ENCODE measurements at places on chromosomes 12 and 14.

GRCh38 chr14:43687921-43688320 lies 819.2 kb downstream of the FSCB start:
- no peak for DNase-seq

DNA sequence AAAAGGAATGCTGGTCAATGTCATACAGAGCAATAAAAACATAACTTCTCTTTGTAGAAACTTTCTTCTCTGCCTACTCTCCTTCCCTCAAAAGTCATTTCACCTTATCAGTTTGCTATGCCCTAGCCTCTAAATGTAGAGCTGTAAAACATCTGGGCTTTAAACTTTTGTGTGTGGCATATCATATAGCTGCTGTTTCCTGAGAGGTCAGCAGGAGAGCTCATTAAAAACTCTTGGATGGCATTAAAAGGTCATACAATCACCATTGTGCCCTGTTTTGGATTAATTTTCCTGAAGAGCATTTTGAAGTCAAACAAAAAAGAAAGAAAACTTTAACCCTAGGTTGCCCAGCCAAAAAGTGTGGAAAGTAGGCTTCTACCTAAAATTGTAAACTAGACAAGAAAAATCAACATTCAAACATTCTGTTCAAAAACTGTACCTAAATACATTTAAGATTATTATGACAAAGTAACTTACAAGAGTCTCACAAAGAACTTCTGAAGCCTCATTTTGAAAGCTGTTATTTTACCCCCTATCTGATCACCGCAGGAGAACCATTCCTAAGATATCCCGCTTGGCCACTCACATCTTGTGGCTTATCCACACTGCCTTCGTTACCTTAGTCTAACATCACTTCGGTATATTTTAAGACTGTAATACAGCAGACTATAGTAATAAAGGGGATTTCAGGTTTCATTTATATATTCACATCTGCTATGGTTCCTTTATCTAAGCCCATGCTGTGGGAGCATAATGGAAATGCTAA lies 38.1 kb downstream of the TXNDC16 start:
- DNase-seq = no peak

GRCh38 chr12:120247183-120247582 lies 18.3 kb downstream of the PXN start:
- DNase-seq = no peak

- no peak for DNase-seq
These were observed 5.6 kb upstream of the FAM234B start for GRCh38 chr12:13038491-13039161.

GRCh38 chr14:35326375-35326774 lies 34.2 kb downstream of the PSMA6 start:
- no peak for DNase-seq

GRCh38 chr12:29346769-29347421 lies 34.1 kb downstream of the ERGIC2 start:
- no peak for DNase-seq

GRCh38 chr14:90969531-90970166 lies 90.8 kb downstream of the RPS6KA5 start:
- no peak for DNase-seq

DNA sequence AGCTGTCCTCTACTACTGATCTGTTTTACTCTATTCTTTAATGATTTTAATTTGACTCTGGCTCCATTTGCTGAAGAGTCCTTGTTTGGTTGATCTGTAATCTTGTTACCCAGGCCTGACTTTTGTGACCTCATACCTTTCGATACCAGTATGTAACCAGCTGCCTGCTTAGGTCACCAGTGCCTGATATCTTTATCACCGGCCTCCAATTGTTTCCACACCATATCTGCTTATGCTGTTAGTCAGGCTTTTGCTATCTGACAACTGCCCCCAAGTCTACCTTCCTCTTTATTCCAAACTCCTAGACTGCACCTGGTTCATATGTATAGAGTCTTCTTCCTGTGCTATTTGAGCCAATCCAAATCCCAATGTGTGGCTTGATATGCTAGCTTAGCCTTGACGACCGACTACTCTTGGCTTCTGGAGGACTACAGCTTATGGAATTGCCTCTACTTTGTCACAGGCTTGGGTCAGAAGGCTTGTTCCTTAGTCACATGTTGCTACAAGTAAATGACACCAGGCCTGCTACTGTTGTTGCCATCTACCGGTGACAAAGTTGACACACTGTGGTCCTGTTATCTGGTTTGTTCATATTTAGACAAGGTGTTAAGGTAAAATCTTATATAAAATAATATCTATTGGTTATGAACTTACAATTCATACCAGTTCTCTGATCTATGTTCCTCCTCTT lies 193.9 kb downstream of the TRHDE start:
- no peak for DNase-seq

GRCh38 chr12:5522432-5523335 lies 90.8 kb downstream of the NTF3 start:
- DNase-seq = no peak

GRCh38 chr12:71771069-71771468 lies 16.4 kb downstream of the RAB21 start:
- DNase-seq = no peak

GRCh38 chr12:86264451-86265328 lies 8.5 kb upstream of the MGAT4C start:
- no peak for DNase-seq

- DNase-seq = no peak
These were observed 33.4 kb downstream of the IFT81 start for GRCh38 chr12:110157539-110157938.

GRCh38 chr12:66541426-66541825 lies 137.4 kb downstream of the GRIP1 start:
- no peak for DNase-seq

GRCh38 chr12:1502831-1503230 lies 91.5 kb downstream of the FBXL14 start:
- no peak for DNase-seq

DNA sequence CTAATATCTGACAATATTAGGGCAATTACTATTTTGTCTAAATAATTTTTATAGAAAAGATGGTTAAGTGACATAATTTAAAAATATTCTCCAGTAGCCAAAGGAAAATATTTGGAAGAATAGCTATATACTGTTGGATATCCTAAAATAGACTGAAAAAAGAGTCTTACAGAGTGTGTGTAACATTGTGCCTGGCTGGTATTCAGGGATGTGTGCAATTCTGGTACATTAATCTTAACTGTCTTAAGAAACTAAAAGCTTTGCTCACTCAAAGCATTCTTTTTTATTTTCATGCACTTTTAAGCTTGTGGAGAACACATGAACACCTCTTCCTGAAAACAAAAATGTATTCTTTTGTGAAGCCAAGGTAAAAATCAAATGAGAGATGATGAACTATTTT lies 10.1 kb upstream of the NR2C1 start:
- no peak for DNase-seq

DNA sequence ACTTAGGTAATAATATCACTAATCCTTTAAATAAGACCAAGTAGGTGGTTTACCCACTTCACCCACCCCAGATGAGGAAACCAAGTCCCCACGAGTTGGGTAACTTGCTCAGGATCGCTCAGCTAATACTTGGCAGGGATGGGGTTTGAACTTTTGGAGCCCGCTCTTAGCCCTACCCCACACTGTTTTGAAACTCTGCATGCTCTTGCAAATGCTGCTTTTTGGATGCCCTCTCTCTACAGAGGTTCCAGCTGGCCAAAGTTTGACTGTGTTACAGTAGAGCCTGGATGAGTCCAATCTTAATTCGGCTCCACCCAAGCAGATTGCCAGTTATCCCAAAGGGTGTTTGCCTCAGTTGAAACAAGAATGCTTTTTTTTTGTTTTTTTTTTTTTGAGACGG lies 6.8 kb downstream of the PLEKHG3 start:
- DNase-seq = no peak

- no peak for DNase-seq
These were observed 177.6 kb downstream of the PDZRN4 start for GRCh38 chr12:41365653-41366171.

GRCh38 chr12:117097159-117097558 lies 2.1 kb downstream of the TESC start:
- no peak for DNase-seq

DNA sequence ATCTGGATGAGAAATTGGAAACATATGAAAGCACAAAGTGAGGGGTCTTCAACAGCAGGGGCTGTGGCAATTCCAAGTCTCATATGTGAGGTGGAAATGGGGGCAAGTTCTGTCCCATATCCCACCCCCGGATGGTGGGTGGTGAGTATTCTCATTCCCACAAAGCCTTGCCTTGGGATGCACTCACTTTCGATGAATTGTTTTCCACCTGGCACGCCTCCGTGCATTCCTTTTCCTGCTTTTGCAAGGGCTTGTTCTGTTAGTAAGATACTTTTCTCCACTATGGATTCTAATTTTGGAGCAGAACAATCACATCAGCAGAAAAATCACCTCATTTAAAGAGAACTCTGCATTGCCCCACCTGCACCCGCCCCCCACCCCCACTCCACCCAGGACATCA lies 3.1 kb downstream of the LACRT start:
- no peak for DNase-seq

- DNase-seq = no peak
These were observed 15.2 kb upstream of the PTPRB start for GRCh38 chr12:70652451-70652850.

DNA sequence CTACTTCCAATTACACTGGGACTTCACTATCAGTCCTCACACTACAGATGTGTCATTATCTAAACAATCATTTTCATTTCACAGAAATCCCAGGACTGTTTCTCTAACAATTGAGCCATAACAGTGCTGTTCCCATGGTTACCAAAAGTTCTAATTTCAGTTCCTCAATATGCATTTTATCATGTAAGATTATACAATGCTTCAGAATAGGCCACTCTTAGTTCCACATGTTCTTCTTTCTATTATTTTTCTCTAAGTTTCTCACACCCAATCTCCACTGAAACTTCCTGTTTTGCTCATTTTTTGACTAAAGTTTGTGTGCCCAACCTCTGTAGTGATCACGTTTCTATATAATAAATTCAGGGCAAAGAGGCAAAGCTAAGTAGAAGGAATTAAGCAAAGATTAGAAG lies 185.8 kb downstream of the DUSP6 start:
- no peak for DNase-seq

DNA sequence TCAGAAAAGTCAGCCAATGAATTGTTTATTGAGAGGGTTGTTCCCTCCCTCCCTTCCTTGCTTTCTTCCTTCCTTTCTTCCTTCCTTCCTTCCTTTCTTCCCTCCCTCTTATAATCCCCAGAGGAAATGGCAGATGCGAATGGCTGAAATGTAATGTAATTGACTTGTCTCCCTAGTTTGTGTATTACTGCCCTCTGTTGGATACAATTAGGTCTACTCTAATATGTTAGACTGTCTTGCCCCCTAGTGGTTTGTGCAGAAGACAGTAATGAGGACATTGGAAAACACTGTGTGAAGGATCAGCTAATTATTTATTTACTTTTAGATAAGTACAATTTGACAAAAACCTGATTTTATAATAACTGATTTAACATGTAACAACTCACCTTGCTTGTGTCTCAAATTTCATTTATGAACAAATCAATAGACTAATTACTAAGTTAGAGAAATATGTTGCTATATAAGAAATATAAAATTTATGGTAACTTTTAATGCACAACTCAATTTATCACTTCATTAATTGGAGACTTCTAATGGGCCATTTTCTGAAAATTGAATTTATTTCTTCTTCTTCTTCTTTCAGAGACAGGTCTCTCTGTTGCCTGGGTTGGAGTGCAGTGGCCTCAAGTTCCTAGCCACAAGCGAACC lies 229.8 kb upstream of the LRIG3 start:
- DNase-seq = no peak

- DNase-seq = no peak
These were observed 58.9 kb downstream of the USP15 start for GRCh38 chr12:62319058-62319457.

DNA sequence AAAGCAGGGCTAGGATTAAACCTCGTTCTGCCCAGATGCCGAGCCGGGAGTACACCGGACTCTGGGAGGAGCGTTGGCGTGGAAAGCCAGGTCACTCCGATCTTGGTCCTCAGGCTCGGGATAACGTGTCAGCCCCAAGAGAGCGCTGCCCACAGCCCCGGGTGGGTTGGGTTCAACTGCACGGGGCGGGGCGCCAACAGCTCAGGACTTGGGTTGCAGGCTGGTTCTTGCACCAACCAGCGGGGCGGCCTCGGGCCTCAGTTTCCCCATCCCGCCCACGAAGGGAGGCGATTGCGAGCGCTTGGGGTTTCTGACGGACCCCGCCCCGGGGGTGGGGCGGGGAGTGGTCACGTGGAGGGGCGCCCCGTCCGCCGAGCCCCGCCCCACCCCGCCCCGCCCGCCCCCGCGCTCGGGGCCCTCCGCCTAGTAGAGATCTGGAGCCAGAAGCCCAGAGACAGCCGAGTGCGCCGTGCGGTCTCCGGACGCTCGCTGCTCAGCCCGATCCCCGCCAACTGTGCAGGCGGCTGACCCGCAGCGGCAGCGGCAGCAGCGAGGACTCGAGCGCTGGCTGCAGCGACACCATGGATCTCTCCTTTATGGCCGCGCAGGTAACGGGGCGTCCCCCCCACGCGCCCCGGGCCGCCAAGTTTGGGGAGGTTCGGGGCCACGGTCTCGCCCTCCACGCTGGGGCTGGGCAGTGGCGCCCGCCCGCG lies at the start of gene C14orf132:
C14orf132 (plus strand) TSS at position 443 of the 713 bp plus-strand sequence; CDS start at position 582, 139 bp downstream.
- peak; percentile 68 for DNase-seq

- no peak for DNase-seq
These were observed 113.1 kb upstream of the MYL2 start for GRCh38 chr12:111033281-111034082.

DNA sequence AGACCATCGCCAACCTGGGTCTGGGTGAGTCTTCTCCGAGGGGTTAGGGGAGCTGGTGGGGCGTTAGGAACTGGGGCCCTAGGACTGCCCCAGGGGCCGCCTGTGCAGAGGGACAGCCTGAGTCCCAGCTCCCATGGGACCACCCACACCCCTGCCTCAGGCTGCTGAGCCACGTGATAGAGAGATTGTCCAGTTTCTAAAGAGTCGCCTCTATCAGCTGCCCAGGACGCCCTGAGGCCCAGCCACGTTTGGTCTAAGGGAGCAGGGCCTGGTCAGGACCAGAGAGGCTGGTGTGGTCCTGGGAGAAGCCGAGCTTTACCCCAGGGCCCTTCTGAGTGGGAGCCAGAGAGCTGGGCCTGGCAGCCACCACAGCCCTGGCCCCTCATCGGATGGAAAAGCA lies 107.1 kb downstream of the LGMN start:
- no peak for DNase-seq

GRCh38 chr12:94748726-94749421 lies 98.5 kb upstream of the TMCC3 start:
- no peak for DNase-seq

DNA sequence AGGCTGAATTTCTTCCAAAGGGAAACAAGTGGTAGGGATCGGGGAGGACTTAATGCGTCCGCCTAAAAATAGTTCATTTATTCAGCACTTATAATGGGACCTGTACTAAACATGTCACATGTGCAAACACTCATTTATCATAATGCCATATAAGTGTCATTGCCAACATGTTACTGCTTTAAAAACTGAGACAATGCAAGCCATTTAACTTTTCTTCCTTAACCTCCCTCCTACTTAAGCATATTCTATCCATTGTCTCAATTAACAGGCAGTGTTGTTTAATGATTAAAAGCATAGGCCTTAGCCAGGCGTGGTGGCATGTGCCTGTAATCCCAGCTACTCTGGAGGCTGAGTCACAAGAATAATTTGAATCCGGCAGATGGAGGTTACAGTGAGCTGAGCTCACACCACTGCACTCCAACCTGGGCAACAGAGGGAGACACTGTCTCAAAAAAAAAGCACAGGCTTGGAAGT lies 13.5 kb upstream of the SCFD1 start:
- DNase-seq = no peak
